HFFc6 (cell line): ENCODE measurements at places on chromosomes 1 and 21. TPM values are rescaled to one million over a fixed set of nuclear protein-coding genes. Genes with fewer than 3 reads are reported as not detected.

- no peak for DNase-seq
Measured at GRCh38 chr1:37845049-37845646, 14.2 kb downstream of the MTF1 start.

DNA sequence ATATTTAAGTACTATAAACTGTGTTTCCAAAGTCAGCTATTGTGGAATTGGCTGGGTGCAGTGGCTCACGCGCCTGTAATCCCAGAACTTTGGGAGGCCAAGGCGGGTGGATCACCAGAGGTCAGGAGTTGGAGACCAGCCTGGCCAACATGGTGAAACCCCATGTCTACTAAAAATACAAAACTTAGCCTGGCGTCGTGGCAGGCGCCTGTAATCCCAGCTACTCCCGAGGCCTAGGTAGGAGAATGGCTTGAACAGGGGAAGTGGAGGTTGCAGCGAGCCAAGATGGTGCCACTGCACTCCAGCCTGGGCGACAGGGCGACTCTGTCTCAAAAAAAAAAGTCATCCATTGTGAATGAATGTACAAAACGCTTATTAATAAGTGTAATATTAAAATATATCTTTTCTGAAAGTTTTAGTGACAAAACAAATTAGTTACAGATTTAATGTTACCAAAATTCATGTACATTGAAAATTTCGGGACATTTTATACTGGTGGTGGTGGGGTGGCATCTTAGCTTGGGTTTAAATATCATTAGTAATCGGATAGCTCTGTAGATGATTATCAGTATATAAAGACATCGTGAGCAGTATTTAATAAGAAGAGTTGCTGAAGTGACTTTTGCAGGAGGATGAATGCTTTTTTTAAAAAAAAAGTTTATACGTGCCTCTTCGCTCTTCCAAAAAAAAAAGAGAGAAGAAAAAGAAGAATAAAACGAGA is 503 bp upstream of the SRSF11 start:
- DNase-seq, result no peak

DNA sequence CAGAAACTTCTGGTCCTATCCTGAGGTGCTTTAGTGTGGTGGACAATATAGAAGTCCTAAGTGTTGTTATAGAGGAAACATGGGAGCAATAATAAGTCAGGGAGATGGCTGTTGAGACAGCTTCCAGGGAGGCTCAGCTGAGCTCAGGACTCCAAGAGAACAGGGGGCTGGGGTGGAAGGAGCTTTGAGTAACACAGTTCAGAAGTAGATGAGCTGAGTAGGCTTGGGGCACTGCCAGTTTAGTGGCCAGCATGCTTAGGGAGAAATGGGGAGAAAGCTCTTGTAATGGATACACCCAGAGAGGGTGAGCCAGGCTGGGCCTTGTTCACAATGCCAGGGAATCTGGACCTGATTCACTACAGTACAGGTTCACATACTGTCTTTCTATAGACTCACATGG is 201.6 kb downstream of the DAB1 start:
- no peak for DNase-seq

GRCh38 chr1:208542309-208542708 is 298.1 kb upstream of the PLXNA2 start:
- no peak for DNase-seq

DNA sequence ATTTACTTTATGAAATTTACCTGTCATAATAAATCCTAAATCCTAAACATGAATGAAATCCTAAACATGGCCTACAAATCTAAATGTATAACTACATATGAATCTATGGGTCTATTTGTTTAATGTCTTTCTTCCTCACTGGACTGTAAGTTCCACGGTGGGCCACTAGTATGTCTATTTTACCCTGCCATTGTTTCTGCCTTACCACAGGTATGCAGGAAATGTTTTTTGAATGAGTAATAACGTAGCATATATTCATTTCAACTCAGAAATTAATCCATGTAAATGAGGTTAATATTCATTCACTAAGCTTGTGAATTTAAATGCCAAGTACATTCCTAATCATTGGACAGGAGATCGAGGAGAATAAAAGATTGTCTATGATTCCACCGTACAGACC is 35.3 kb downstream of the B3GALNT2 start:
- peak; percentile 57 for DNase-seq

GRCh38 chr1:224774378-224774777 is 155.1 kb upstream of the DNAH14 start:
- DNase-seq, result no peak

GRCh38 chr1:171397851-171398469 is 84.0 kb downstream of the FMO4 start:
- no peak for DNase-seq

DNA sequence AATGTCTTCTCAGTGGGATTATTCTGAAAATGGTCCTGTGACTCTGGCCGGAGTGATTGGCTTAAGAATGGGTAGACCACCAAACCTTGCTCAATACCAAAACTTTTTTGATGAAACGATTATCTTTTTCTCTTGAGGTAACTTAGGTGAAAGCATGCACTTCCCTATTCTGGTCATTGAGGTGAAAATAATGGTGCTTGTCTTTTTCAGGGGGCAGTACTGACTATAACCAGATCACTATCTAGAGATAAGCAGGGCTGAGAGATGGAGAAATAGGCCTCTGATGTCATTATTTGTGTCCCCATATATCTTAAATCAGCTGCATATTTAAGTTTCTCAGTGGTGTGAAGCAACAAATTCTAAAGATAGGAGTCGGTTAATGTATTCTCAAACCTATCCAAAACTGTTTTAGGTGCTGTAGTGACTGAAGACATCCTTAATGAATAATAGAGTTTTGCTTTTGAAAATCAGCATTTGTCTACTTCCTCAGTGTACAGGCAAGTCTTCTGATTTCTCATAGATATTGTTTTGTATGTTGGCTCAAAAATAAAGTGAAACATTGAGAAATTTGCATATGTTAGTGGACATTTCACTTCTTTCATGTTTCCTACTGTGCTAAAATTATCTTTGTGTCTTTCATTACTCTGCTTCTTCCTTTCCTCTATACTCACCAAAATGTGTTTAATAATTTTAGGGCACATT is 735.3 kb upstream of the ADGRL4 start:
- no peak for DNase-seq

DNA sequence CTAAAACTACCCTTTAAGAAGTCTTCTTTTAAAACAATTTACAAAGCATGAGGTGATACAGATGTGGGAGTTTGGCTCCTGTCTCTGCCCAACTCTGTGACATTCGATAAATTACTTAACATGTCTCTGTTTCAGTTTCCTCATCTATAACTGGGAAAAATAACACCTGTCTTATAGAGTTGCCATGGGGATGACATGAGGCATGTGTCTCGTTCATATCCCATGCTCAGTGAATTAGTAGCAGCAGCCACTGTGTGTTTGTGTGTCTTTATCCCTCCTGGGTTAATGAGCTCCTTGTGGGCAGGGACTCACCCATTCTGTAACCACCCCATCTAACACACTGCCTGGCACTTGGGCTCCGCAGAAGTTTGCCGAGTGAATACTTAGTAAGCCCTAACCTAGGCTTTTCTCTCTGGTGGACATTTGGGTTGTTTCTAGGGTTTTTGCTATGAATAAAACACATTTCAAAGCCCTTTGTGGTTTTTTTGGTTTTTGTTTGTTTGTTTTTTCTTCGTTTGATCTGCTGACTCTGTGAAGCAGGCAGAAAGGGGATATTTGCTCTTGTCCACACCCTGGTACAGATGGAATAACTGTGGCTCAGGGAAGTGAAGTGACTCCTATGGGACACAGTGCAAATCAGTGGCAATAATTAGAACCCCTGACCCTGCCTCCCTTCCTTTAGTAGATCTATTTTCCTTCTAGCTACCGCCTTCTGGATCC is 797 bp upstream of the KCNJ9 start:
- DNase-seq, result no peak

The COL6A2 gene
- total RNA-seq, result 408 and 465 TPM in 2 replicates

The IL10RB gene
- 26.2 to 30.5 TPM (median 27.2 TPM) in 3 replicates for total RNA-seq

The PAQR7 gene
- 16.6 to 19.5 TPM (median 18.3 TPM) in 3 replicates for total RNA-seq

The CLDN14 gene
- not detected in 3 replicates for total RNA-seq

The FCAMR gene
- total RNA-seq, result not detected in 3 replicates

The TSTD1 gene
- total RNA-seq, result not detected in 3 replicates
